ENCODE measurements at places on chromosomes 2 and 18.

DNA sequence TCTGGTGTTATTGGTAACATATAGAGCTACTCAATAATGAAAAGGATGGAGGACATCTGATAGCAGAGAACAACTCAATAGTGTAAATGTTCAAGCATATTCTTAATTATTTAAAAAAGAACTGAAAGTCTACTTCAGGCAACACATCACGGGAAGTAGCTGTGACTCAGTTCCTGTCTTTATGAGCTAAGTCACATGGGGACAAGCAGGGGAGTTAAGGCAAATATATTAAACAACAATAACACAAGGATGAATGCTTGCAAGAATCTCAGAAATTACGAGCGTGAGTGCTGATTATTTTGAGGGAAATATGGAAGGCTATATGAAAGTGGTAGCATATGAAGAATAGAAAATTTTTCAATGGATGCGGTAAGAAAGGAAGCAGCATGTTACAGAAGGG lies 4.0 kb upstream of the HNMT start:
- DNase-seq: no peak

GRCh38 chr18:13797157-13797611 lies 26.8 kb upstream of the MC5R start:
- DNase-seq: peak; percentile 4

- DNase-seq: peak; percentile 97
Observed at GRCh38 chr2:7191932-7192331, 274.7 kb downstream of the RNF144A start.

GRCh38 chr2:63675026-63675425 lies 86.3 kb downstream of the MDH1 start:
- DNase-seq: peak; percentile 17

DNA sequence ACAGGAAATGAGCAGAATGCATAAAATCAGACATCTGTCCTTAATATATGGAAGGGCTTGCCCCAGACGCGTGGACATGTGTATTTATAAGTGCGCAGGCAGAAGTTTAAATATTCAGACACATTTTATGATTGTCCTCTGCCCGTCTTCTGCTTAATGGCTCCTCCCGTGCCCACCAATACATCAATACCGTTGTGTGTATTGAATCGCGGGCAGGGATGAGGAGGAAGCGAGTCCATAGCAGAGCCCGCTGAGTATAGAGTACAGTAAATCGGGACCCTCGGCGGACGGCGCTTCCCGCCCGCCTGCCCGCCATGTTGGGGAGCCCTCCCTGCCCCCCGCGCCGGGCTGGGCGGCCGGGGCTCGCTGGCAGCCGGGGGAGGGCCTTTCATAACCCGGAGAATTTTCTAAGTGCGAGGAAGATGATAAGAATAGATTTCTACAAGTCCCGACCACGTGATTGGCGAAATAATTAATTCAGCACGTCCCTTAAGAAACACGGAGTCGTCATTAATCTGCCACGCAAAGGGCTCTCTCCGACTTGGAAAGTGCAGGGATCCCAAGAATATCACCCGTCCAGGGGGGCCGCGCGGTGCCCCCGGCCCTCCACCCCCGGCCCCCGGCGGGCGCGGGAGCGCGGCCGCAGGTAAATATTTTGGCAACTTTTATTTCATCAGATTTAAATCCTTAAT lies at the start of gene HOXD3:
TSS of gene HOXD3 (plus strand) at position 501 of the 692 bp plus-strand sequence. CDS start 11,808 bp downstream, outside the sequence.
- DNase-seq: no peak

- peak; percentile 22 for DNase-seq
Observed at GRCh38 chr18:48003426-48004349, 73.2 kb upstream of the SMAD2 start.

GRCh38 chr2:2805263-2805662 lies 474.2 kb upstream of the MYT1L start:
- no peak for DNase-seq

- no peak for DNase-seq
Observed at GRCh38 chr18:13580991-13581390, 145.4 kb downstream of the FAM210A start.

GRCh38 chr2:42147641-42148274 lies 21.4 kb upstream of the EML4 start:
- peak; percentile 88 for DNase-seq

DNA sequence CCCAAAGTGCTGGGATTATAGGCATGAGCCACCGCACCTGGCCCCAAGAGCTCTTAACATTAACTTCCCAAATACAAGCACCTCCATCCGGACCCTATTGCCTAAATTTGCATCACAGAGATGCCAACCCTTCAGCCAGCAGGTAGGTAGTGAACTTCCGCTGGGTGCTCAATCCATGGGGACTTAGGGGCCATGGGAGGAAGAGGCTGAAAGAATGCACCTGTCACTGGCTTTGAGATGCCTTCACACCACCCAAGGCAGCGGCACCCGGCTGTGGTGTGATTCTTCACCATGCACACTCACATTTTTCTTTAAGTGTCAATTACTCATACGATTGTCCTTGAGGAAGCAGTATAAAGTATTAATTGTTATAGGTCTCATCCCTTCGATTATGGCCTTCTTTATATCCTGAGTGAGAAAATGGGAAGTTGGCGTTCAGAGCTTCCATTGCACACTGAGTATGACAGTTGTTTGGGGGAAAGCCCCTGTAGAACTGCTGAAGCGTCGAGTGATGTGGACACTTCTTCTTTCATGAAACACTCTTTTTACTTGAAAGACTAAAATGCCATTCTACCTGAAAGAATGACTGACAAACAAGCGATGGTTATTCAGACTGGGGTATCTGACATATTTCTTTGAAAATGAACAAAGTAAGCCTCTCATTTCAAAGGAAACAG lies 51.8 kb upstream of the BIN1 start:
- DNase-seq: no peak

DNA sequence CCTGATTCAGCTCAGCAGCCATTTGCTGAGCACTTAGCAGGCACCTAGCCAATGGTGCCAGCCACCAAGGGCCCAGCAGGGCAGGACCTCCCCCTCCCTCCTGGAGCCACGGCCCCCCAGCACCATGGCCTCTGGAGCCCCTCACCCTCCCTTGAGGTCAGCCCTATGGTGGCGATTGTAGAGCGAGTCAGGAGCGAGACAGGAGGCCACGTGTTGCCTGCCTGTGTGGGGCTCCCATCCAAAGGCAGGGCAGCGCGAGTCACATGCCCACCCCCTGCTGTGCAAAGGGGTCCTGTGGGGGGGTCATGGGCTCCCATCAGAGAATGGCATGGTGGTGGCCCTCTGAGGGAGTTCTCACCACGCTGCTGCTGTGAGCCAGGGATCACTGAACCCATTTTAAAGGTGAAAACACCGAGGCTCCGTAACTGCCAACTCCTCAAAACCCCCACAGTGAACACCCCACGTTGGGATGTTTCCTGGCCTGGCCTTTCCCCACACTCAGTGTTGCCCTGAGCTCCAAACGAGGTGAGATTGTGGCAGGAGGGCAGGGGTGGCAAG lies 35.6 kb downstream of the RAMP1 start:
- no peak for DNase-seq

DNA sequence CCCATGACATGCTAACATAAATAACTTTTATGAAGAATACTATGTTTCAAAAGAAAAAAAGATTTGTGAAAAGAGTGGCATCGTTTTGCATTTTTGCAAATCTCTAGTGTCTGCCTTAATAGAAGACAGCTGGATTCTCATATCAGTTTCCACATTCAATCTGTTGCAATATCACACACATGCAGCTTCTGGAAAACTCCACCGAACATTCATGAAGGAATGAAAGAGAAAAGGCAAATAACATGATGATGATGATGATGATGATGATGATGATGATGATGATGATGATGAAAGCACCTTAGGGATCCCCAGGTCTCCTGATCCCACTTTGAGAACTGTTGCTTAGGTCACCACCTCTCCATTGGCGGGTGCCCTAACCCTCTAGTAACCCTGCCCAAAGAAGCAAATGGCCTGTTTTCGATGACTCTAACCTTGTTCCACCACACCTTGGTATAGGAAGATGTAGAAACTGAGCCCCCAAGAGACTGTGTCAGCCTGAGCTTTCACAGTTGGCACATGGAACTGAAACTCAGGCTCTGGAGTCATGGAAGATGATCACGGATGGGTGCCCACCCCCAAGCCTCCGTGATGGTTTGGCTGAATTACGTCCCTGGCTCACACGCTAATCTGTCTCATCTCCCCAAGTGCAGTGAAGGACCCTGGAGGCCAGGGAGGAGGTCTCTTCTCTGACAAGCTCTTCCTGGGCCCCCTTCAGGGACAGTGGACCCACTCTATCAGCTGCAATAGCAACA lies 80.1 kb upstream of the SMAD7 start:
- DNase-seq: peak; percentile 37

DNA sequence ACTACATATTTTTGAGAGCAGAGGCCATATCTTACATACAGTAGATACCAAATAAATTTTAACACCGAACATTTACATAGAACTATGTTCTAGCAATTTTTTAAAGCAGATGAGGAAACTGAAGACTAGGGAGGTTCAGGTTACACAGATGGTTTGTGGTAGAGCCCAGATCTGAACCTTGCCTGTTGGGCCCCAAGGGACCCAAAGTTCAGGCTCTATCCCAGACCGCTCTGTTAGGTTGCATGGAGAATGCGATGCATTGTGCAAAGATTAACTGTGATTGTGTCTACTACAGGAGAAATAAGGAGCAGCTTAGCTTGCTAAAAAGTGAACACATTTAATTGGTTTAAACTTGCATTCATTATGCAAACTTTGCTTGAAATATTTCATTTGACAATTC lies 16.4 kb upstream of the DSC3 start:
- no peak for DNase-seq

- no peak for DNase-seq
Observed at GRCh38 chr2:25164561-25164960, 3.8 kb downstream of the POMC start.

GRCh38 chr2:57373530-57373929 lies 673.1 kb upstream of the VRK2 start:
- peak; percentile 91 for DNase-seq

GRCh38 chr2:176768185-176768584 lies 444.4 kb upstream of the HNRNPA3 start:
- DNase-seq: no peak

DNA sequence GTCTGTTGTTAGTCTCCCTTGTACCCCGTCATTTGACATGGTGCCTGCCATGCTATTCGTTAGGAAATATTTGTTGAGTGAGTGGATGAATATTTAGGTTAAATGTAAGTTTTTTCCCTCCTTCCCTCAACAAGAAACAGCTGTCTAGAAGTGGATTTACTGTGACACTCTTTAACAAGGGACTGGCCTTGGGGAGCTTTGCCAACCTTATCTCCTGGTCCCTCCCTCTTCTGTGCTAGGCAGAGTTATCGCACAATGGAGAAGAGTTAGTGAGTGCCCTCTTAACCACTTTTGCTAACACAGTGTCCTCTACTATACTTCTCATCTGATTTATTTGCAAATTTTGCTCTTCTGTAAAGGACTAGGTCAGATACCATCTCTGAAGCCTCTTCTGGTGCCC lies 61.2 kb downstream of the DIS3L2 start:
- peak; percentile 24 for DNase-seq

- no peak for DNase-seq
Observed at GRCh38 chr2:24176326-24176725, 1.5 kb downstream of the FAM228A start.

All from fibroblast of skin of scalp (primary cell).